ENCODE measurements at places on chromosomes 16 and 17.

GRCh38 chr16:19213885-19214284 lies 45.8 kb downstream of the SYT17 start:
- DNase-seq: no peak

GRCh38 chr16:82364690-82365089 lies 194.7 kb upstream of the MPHOSPH6 start:
- DNase-seq: no peak

DNA sequence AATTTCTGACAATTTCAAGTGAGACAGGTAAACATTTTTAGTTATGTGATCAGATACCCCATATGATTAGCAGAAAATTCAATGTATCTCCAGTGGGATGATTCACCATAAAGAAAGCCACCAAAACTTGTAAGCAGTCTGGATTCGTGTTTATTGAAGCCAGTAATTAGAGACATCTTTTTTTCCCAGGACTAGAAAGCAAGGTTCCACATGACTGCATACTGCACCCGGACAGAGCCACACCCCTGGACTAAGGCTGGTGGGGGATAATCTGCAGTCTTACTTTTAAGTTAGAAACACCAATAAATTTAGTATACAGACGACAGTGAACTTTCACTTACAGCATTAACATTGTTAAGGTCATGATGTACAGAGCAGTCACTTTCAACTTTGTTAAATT lies 24.2 kb upstream of the CMTM4 start:
- DNase-seq: no peak

GRCh38 chr17:76208120-76208519 lies 32.2 kb downstream of the RNF157 start:
- no peak for DNase-seq

DNA sequence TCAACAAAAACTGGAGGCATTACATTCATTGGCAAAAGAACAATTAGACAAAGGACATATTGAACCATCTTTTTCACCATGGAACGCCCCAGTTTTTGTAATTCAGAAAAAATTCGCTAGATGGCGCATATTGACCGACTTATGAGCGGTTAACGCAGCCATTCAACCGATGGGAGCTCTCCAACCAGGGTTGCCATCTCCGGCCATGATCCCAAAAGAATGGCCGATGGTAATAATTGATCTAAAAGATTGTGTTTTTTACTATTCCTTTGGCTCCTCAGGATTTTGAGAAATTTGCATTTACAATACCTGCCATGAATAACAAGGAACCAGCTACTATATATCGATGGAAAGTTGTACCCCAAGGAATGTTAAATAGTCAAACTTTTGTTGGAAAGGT lies 21.4 kb downstream of the ALOX15B start:
- peak; percentile 78 for DNase-seq

DNA sequence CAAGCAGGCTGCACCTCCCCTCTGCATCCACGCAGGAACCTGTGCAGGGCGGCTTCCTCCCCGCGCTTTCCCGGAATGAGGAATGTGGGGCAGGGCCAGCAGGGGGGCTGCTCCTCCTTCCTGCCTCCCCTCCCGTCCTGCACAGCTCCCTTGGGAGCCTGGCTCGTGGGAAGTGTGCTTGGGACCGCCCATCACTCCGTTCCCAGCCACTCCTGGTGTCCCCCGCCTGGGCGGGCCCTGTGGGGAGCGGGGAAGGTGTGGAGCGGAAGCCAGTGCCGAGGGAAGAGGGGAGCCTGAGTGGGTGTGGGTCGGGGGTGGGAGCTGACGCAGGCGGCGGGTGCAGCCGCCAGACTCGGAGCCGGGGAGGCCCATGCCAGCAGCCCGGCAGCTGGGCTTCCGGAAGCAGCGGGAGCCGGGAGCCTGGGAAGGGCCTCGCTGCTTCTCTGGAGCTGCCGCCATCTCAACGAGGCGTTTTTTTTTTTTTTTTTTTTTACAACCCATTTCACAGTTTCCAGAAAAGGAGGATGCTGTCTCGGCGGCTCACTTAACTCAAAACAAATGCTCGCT lies 24.1 kb downstream of the BAHCC1 start:
- DNase-seq: no peak

DNA sequence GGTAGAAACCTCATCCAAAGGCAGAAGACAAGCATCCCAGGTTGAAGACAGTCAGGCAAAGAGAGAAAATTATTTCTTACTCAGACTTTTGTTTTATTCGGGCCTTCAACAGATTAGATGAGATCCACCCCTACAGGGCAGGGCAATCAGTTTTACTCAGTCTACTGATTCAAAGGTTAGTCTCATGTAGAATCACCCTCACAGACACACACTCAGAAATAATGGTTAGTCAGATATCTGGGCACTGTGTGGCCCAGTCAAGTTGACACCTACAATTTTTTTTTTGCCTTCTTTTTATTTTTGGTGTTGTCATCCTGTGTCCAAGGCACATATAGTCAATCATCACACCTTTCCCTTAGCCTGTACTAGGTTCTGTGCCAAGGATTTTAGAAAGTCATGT lies 729.8 kb downstream of the WWOX start:
- DNase-seq: no peak

DNA sequence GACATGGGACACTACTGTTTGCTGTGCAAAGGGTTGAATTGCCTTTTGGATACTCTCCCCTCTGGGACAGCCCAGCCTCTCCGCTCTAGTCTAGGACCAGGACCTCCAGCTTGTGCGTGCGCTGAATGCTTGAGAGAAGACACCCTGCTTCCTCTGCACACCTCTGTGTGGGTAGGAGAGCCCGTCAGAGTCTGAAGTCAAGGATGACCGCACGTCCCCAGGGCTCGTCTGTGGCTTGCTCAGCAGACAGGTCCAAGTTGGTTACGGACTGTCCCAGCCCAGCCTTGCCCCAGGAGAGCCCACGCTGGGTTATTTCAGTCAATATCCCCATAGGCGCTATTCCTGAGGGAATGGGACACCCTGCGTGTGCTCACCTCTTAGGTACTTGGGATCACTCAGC lies 3.7 kb downstream of the C16orf89 start:
- DNase-seq: no peak

DNA sequence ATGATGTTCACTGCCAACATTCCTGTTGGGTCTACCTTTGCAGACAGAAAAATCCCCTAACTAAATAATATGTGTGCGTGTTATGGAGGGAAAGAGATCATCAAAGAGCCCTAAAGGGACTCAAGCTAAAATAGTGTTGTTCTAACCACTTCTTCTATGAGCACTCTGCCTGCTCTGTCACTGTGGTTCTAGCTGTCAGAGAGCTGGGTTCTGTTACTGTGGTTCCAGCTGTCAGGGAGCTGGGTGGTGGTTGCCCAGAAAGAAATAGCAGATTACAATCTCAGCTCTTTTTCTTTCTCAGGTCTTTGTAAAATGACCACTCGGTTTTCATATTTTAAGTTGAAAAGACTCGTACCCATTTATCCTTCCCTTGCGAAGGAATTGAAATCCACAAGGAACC lies 176.3 kb downstream of the HS3ST3A1 start:
- DNase-seq: no peak

DNA sequence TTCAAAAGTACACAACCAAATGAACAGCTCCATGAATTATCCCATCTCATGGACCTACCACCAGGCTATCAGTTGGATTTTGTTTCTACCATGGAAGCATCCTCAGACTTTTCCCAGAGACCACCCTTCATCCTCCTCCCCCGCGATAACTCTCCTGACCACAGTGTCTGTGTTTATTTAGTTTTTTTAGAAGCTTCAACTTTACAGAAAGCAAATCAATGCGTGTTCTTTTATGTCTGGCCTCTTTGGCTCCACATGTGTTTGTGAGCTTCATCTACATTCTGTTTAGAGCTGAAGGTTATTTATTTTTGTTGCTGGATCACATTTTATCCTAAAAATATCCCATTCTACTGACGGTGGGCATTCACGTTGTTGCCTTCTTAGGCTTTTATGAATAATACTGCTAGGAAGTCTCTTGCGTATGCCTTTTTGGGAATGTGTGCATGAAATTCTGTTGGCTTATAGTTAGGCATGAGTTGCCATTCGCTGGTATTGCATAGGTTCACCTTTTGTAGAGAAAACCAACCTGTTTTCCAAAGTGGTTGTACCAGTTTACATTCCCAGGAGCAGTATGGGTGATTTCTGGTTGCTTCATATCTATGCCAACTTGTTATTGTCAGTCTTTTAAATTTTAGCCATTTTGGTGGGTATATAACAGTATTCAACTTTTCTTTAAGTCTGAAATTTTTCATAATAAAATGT lies 83.0 kb downstream of the CMIP start:
- no peak for DNase-seq

DNA sequence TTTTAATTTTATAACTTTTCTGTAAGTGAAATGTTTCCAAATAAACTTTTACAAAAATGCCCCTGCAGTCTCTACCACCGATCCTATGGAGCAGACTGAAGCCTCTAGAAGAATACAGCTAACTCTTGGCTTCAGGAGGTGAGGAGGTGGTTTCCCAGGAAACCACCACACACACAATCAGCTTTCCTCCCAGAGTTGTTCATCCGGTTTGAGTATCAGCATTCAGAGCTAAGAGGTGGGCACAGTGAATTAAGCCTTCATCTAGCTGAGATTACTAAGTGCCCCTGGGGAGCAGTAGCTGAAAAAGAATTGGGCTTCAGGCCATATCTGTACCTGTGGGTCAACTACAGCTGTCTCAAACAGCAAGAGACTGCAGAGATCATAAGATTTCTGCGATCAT lies 139.7 kb downstream of the AATF start:
- DNase-seq: no peak

GRCh38 chr17:77280304-77281121 lies 139.7 kb downstream of the SEC14L1 start:
- no peak for DNase-seq

GRCh38 chr16:8179615-8180014 lies 410.7 kb downstream of the TMEM114 start:
- DNase-seq: no peak

- DNase-seq: no peak
These were observed 9.2 kb downstream of the RPL23 start for GRCh38 chr17:38844261-38844757.

- DNase-seq: no peak
These were observed 118.0 kb upstream of the ZNF469 start for GRCh38 chr16:88264641-88265285.

- DNase-seq: no peak
These were observed 56.0 kb downstream of the SHISA6 start for GRCh38 chr17:11296994-11297393.

DNA sequence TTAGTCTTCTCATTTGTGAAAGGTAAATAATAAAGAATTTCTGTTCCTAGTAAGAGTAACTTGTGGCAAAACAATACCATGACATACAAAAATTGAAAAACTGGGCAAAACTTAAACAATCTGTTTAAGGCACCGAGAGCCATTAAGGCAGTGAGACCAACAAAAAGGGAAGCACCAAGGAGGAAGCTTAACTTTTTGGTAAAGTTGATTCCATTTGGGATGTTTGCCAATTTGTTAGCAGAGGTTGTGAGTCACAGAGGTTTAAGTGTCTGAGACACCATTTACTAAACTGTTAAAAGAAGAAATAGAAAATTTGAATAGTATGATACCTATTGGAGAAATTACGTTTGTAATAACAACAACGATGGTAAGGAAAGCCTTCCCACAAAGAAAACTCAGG lies 4.9 kb downstream of the SLC35G3 start:
- no peak for DNase-seq

GRCh38 chr16:8889893-8890548 lies 7.9 kb downstream of the LITAFD start:
- no peak for DNase-seq

- DNase-seq: no peak
These were observed 13.2 kb upstream of the PDXDC1 start for GRCh38 chr16:14961405-14962186.
